ENCODE measurements at places on chromosomes 6 and 20.

DNA sequence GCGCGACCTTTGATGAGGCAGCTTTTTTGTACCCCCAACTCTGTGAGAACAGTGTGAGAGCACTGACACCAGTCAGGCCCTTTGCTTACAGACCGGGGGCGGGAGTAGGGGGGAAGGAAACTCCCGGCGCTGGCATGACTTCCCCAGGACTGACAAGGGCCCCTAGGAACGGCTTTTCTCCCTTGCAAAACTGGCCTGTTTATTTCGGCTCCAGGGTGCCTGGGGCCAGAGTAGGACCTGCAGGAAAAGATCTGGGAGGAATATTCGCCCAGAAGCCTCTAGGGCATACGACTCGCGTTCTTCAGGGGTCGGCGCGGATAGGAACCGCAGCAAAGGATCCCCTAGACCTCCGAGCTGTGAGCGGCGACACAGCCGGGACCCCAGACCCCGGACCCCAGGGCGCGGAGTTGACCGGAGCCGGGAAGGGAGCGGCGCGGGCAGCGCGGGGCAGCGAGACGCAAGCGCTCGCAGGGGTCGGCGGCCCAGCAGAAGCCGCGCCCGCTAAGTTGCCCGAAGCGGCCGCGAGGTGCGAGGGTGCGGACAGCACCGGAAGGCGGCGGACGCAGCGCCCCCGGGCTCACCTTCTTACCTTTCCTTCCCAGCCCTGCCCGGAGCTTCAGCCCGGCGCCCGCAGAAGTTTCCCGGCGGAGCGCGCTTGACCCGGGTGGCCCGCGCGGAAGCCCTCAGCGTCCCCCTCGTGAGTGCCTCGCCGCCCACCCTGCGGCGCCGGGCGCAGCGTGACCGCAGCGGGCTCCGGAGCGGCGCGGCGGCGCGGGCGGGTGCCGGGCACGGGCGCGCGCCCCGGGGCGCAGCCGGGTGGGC, at the start of gene POPDC3:
Gene POPDC3 (minus strand): TSS at position 771 of the 822 bp plus-strand sequence. CDS start 18,105 bp downstream, outside the sequence.
- DNase-seq: peak; percentile 15

GRCh38 chr20:35369804-35370203, 42.0 kb downstream of the UQCC1 start:
- no peak for DNase-seq

DNA sequence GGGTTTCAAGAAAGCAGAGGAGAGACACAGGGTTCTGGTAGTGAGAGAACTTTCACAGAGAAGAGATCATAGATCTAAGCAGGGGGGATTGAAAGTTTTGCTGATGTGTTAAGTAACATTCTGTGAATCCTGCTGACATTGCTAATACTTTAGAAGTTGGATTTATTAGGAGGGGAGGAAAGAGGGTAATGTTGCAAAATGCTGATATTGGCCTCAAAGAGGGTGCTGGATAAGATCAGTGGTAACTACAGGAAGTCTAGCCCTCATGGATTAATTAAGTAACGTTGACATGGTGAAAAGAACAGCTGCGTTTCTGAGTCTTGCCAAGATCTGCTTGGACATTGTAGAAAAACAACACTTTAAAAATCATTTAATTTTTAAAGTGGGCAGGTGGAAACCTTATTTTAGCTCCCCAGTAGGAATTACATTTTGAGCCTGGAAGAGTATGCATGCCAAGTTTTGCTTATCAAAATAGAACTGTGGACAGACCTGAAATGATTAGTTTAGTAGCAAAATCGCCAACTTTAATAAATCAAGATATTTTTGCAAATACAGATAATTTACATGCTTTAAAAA, 606.0 kb upstream of the HTR1E start:
- DNase-seq: no peak

GRCh38 chr20:14883324-14883723, 545.9 kb upstream of the FLRT3 start:
- DNase-seq: no peak

Measured in GM06990 (cell line).